Suprapubic skin (tissue), 4 donors: ENCODE measurements at places on chromosomes 2 and 18. TPM values are rescaled to one million over a fixed set of nuclear protein-coding genes. Genes with fewer than 3 reads are reported as not detected.

GBX2 gene
- total RNA-seq, result 0.60 TPM

ATP8B1 gene
- total RNA-seq, result 59.1 TPM

CRYGD gene
- total RNA-seq, result not detected

CCDC121 gene
- 3.8 TPM for total RNA-seq

NIF3L1 gene
- 31.7 TPM for total RNA-seq

UGT1A5 gene
- 1.5 TPM for total RNA-seq
